Activated CD4-positive, alpha-beta T cell treated with anti-CD3 and anti-CD28 coated beads, Interleukin-2, amount 10 ng/mL, durations not matched to agents 7 days and 5 days (primary cell): ENCODE measurements at places on chromosomes 12 and 14. TPM values are rescaled to one million over a fixed set of nuclear protein-coding genes. Genes with fewer than 3 reads are reported as not detected.

GRCh38 chr14:79093531-79093930 is 923.4 kb downstream of the NRXN3 start:
- no peaks in the 10 kb centered on the region for H3K27me3 ChIP-seq
- no peaks in the 10 kb centered on the region for H3K4me1 ChIP-seq
- H3K4me3 ChIP-seq: no peak overlapping the region

- no peak for DNase-seq
- no peak overlapping the region for H3K27ac ChIP-seq
- H3K4me1 ChIP-seq: no peaks in the 10 kb centered on the region
- H3K27me3 ChIP-seq: no peaks in the 10 kb centered on the region
Observed at GRCh38 chr14:97432586-97432985, 635.4 kb downstream of the VRK1 start.

- no peaks in the 10 kb centered on the region for H3K36me3 ChIP-seq
- peaks cover 12% of the 10 kb centered on the region for H3K27me3 ChIP-seq
- no peak overlapping the region for H3K27ac ChIP-seq
- DNase-seq: no peak
- peaks cover 3% of the 10 kb centered on the region for H3K4me1 ChIP-seq
- no peak overlapping the region for H3K4me3 ChIP-seq
Observed at GRCh38 chr12:132286912-132287311, 42.5 kb downstream of the GALNT9 start.

DNA sequence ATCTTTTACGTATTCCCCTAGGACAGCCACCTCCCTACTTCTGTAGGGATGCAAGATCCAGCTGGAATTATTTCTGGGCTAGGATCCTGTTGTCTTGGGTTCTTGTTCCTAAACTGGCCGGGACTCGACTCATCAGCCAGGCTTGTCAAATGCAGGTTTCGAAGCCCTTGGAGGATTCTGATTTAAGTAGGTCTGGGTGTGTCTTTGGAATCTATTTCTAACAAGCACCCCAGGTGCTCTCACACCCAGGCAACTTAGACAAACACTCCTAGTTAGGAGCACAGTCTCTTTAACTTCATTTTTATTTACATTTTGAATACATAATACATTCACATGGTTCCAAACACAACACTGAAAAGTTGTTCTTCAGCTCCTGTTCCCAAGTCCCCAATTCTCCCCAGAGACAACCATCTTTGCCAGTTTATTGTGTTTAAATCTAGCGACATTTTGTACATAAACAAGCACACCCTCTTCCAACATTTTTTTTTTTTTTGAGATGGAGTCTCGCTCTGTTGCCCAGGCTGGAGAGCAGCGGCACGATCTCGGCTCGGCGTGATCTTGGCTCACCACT is 20.9 kb downstream of the MORN3 start:
- no peaks in the 10 kb centered on the region for H3K27me3 ChIP-seq
- peak overlapping the region; percentile 84 for H3K27ac ChIP-seq
- DNase-seq: no peak
- peaks cover 40% of the 10 kb centered on the region for H3K36me3 ChIP-seq

The FBXL14 gene
- 26.4 TPM for total RNA-seq

GRCh38 chr14:88209273-88209672 is 113.8 kb downstream of the KCNK10 start:
- no peaks in the 10 kb centered on the region for H3K36me3 ChIP-seq
- no peaks in the 10 kb centered on the region for H3K4me1 ChIP-seq
- H3K27me3 ChIP-seq: peaks cover 7% of the 10 kb centered on the region
- H3K27ac ChIP-seq: no peak overlapping the region
- no peak overlapping the region for H3K4me3 ChIP-seq

DNA sequence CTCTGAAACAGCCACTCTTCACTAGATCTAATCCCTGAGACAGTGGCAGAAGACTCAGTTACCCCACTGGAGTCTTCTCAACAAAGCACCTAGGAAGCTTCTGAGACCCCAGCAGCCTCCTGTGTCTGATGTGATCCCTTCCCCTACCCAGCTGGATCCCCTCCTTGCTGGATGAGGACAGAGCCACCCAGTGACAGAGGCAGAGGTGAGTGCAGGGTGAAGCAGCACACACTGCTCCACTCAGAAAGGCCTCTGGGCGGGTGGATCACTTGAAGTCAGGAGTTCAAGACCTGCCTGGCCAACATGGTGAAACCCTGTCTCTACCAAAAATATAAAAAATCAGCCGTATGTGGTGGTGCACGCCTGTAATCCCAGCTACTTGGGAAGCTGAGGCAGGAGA is 2.7 kb downstream of the SPRYD3 start:
- no peak overlapping the region for H3K27ac ChIP-seq
- H3K4me3 ChIP-seq: no peak overlapping the region
- peaks cover 38% of the 10 kb centered on the region for H3K4me1 ChIP-seq
- DNase-seq: no peak
- no peaks in the 10 kb centered on the region for H3K27me3 ChIP-seq
- peaks cover 49% of the 10 kb centered on the region for H3K36me3 ChIP-seq

DNA sequence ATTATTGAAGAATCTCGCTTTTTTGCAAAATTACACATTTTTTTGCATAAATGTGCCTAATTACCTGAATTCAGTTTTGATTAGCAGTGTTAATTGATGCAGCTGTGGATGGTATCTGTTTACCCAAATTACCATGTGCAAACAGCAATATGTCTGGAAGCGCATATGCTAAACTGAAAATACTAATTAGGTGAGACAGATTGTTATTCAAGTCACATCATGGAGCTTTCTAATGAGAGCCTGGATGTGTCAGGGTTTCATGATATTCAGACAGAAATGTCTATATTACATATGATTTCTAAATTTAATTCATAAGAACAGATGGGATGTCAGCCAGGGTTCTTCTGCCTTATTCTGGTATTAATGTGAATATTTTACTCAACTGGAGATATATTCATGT is 74.9 kb downstream of the RMST start:
- H3K4me1 ChIP-seq: no peaks in the 10 kb centered on the region
- no peak for DNase-seq
- H3K36me3 ChIP-seq: no peaks in the 10 kb centered on the region
- no peak overlapping the region for H3K4me3 ChIP-seq
- no peaks in the 10 kb centered on the region for H3K27me3 ChIP-seq

DNA sequence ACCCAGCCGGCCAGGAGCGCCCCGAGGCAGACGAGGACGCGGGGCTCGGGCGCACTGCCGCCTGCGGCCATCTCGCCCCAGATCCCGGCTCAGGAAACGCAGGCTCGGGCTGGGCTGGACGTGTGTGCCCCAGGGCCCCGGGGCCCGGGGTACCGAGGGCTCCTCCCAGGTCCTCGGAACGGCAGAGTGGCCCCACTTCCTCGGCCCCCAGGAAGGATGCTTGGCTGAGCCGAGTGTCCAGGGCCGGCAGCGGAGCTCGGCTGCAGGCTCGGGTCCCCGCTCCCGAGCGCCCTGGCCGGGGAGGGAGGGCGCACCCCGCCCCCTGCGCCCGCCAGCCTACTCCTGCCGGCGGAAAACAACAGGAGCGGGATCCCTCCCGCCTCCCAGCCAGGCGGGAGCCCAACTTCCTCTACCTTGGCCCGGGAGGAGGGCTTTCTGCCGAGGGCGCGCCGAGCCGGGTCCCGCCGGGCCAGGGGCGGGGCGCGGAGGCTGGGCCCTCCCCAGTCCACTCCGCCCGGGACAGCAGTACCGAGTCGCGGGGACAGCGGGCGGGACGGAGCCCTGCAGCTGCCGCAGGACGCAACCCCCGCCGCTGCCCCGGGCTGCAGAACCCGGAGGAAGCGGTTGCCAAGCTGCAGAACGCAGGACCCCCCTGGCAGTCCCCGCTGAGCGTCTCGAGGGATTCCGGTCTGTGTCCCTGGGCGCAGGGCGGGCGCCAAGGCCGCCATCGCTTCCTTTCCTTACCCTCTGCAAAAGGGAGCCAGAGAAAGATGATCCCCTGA is at the start of gene VSIG10:
Gene VSIG10 (minus strand): TSS at position 411 of the 782 bp plus-strand sequence. CDS start 340 bp downstream, at position 71.
- DNase-seq: peak; percentile 12
- peak within 1 kb of the TSS; percentile 80 for H3K4me3 ChIP-seq
- peak within 1 kb of the TSS; percentile 47 for H3K27ac ChIP-seq
- H3K4me1 ChIP-seq: peaks cover 6% of the 10 kb centered on the region

DNA sequence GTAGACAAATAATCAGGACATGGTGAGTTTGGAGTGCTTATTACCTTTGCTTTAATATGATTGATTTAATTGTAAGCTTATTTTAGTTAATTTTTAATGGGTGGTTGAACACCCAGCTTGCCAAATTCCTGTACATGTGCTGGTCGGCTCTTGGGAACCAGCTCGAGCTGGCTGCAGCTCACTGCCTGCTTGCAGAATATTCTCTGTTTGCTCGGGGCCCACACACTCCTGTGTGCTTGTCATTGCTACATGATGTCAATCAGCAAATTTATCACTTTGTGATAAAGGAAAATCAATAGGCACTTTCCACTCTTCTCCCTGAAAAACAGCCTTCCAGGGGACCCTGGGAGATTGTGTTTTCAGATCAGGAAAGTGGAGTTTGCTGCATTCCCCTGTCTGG is 141.1 kb upstream of the LHX5 start:
- no peak for DNase-seq
- no peak overlapping the region for H3K4me3 ChIP-seq
- peaks cover 35% of the 10 kb centered on the region for H3K27me3 ChIP-seq

DNA sequence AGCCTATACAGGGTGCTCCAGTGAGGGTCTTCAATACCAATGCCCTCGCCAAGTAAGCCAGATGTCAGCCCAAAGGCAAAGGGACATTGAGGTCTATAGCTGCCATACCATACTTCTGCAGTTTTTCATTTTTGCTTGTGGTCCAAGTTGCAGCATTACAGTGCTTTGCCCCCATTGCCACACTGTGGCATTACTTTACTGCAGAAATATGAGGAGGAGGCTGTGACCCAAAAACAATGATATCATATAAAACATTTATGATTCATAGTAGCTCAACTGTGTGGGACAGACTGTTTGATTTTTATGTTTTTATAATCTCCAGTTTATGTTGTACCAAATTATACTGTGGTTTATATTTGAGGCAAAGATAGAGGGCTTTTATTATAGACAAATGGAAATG is 64.1 kb downstream of the KIAA0586 start:
- DNase-seq: no peak
- no peak overlapping the region for H3K27ac ChIP-seq
- H3K27me3 ChIP-seq: no peaks in the 10 kb centered on the region
- H3K36me3 ChIP-seq: peaks cover 15% of the 10 kb centered on the region

DNA sequence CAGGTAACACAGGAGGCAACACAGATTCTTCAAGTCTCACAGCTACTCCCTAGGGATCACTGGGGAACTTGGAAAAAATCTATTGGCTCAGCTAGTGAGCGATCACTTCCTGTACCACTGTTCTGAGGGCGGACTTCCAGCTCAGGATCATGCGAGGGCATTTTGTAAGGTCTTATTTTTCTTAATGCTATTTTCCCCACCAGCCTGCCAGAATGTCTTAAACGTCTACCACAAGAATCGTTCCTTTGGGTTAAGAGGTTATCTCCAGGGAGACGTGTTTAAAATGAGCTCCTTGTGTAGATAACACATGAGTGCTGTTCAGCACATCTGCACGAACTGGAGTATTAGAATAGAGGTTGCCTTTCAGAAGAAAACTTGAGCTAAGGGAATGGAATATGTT is 162.6 kb downstream of the ETNK1 start:
- H3K36me3 ChIP-seq: no peaks in the 10 kb centered on the region
- no peaks in the 10 kb centered on the region for H3K4me1 ChIP-seq
- no peak for DNase-seq

DNA sequence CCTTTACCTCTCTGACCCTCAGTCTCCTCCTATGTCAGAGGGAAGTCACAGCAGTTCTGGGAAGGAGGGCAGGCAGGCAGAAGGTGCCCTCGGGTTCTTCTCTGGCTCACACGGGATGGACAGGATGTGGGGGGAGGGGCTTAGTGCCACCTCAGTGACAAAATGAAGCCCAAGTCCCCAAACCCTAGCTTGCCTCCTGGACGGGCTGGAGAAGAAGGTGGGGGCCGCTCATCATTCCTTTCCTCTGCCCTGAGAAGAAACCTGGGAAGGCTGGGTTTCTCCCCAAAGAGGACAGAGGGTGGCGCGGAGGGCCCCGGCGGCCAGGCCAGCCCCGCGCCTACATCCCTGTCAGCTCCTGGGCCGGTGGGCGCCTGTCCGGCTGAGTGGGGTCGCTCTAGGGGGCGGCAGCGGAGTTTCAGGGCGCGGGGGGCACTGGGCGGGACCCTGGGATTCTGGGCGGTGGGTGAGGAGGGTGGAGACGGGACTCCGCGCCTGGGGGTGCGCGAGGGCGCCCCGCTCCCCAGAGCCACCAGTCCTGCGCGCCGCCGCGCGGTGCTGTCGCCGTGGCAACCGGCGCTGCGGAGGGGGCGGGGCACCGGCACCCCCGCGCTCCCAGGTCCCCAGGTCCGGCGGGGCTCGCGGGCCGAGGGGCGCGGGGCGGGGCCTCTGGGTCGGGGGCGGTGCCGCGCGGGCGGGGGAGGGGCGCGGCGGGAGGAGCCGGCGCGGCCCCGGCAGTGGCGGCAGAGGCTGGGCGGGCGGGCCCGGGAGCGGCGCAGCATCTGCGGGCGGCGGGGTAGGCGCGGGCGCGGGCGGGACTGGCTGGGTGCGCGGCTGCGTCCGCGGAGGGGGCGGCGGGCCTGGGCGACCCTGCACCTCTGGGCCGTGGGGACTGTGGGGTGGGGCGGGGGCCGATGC is at the start of gene TMEM121:
Gene TMEM121 (plus strand): TSS at position 723 of the 915 bp plus-strand sequence. CDS start 2,252 bp downstream, outside the sequence.
- H3K27ac ChIP-seq: peak within 1 kb of the TSS; percentile 77
- H3K36me3 ChIP-seq: no peaks in the 10 kb centered on the region

DNA sequence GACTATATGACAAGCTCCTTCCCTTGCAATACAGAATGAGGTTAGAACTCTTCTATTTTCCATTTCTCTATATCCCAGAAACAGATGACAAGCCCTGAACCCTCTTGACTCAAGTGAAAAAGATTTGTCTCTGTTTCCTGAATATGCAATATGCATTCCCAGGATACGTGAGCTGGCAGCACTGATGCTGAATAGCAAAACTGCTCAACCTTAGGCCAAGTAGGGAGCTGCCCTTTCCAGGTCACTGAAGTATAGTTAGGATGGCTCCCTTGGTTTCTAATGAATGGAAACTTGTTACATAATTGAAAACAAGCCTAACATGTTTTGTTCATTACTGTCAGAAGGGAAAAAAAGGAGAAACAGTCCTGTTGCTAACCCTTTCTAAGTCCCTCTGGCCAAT is 47.9 kb upstream of the PLEKHG7 start:
- no peak for DNase-seq
- H3K27me3 ChIP-seq: peaks cover 1% of the 10 kb centered on the region
- peaks cover 3% of the 10 kb centered on the region for H3K4me1 ChIP-seq
- no peak overlapping the region for H3K4me3 ChIP-seq
- no peak overlapping the region for H3K27ac ChIP-seq

The TAS2R43 gene
- total RNA-seq: 1.9 TPM

DNA sequence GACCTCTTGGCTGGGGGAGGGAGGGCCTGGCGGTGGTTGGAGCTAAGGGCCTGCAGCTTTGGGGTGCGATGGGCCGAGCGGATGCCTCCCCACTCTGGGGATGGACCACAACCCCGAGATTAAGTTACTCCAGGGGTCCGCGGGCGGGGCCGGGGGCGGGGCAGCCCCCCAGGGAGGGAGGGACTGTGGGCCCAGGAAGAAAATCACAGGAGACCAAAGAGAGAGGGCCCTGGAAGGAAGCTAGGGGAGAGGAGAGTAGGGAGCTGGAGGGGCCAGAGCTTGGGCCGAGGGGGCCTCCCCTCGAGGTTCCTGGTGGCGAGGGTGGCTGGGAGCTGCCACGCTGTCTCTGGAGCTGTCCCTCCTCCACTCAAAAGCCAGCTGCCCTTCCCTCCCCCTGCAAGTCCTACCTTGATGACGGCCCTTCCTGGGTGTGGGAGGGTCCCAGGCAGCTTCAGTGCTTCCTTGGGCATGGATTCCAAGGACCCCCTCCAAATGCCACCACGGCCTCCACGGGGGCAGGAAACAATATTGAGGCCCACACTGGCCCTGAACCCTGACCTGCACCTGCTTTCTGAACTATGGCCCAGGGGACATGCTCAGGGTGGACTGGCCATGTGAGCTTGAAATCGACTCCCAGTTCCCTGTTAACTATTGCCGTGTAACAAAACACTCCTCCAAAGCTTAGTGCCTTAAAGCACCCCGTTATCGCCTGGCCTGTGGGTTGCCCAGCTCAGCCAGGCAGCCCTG is 610 bp upstream of the NUDT14 start:
- peak overlapping the region; percentile 58 for H3K4me3 ChIP-seq
- peaks cover 20% of the 10 kb centered on the region for H3K4me1 ChIP-seq
- H3K27me3 ChIP-seq: peaks cover 6% of the 10 kb centered on the region
- peak overlapping the region; percentile 13 for H3K27ac ChIP-seq
